K562 (cell line): ENCODE measurements at places on chromosomes 4 and X. TPM values are rescaled to one million over a fixed set of nuclear protein-coding genes. Genes with fewer than 3 reads are reported as not detected.

ADGRL3 gene
- total RNA-seq, result 0.09 and 0.11 TPM in 2 replicates

GRCh38 chrX:135421932-135422809 is at the start of gene SMIM10L2A:
Gene SMIM10L2A (plus strand): TSS chrX:135421944. CDS start chrX:135422132, 188 bp downstream.
- no peaks in the 10 kb centered on the region for H3K36me3 ChIP-seq
- peak within 1 kb of the TSS; percentile 39 for H3K4me3 ChIP-seq
- DNase-seq, result peak; percentile 13
- H3K27me3 ChIP-seq, result peaks cover 11% of the 10 kb centered on the region; the same call in 1 of the 2 replicates
- H3K27ac ChIP-seq, result no peak within 1 kb of the TSS

DNA sequence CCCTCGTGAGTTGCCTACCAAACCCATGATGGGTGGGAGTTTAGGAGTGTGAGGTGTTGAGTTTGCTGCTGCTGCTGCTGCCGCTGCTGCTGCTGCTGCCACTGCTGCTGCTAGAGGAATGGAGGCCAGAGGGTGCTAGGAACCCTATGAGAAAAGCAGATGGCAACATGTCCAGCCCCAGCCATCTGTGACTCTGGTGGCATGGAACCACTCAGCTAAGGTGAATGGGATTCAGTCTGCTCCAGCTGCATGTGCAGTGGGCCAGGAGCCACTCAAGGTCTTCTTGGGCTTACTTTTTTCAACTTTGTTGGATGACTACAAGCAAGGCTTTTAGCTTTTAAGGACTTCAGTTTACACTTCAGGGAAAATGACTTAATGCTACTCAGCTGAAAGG is 103.8 kb downstream of the RTL5 start:
- no peaks in the 10 kb centered on the region for H3K36me3 ChIP-seq
- no peak overlapping the region for H3K27ac ChIP-seq
- no peak overlapping the region for H3K4me3 ChIP-seq
- DNase-seq, result no peak
- H3K27me3 ChIP-seq, result no peaks in the 10 kb centered on the region; the same call in 2 of the 3 replicates
- H3K4me1 ChIP-seq, result no peaks in the 10 kb centered on the region

DNA sequence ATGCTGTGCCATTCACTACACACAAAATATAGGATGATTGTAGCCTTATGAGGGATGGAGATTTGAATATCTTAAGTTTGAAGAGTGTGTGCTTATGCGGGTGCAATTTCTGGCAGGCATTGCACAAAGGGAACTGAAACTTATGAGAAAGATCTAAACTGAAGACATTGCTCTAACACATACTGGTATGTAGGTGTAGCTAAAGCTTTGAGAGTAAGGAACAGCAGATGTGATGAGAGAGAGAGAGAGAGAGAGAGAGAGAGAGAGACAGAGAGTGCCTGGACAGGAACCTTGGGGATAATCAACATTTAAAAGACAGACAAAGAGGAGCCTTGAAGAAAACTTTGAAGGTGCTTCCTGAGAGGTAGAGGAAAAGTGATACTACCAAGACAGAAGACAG is 379.7 kb downstream of the SPRY1 start:
- DNase-seq, result no peak
- H3K4me1 ChIP-seq, result no peaks in the 10 kb centered on the region
- H3K27ac ChIP-seq, result no peak overlapping the region

DNA sequence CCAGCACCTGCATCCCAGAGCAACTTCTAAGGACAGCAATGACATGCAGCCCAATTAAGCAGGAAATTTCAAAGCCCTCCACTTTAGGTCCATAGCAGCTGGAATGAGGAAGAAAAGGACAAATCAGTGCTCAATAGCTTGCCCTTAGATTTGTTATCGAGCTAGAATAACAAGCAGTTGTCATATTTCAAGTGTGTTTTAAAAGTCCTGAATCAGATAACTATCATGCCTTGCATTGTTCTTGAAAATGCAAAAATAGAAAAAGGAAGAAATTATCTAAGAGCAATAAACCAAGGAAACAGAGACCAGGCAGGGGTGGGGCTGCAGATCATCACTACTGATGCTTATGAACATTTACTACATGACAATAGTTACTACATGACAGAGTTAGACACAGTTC is 43.9 kb upstream of the KLF3 start:
- no peak for DNase-seq
- H3K4me1 ChIP-seq, result peaks cover 23% of the 10 kb centered on the region
- H3K36me3 ChIP-seq, result no peaks in the 10 kb centered on the region
- H3K27ac ChIP-seq, result no peak overlapping the region
- no peak overlapping the region for H3K4me3 ChIP-seq

LPAR4 gene
- total RNA-seq, result not detected in 2 replicates

DNA sequence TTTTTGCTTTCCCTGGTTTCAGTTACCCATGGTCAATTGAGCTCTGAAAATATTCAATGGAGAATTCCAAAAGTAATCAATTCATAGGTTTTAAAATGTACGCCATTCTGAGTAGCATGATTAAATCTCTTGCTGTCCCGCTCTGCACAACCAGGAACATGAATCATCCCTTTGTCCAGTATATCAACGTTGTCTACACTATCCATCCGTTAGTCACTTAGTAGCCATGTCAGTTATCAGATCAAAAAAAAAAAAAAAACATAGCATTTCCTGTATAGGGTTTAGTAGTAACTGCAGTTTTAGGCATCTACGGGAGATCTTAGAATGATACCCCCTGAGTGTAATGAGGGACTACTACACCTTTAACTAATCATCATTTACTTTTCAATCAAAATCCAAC is 15.1 kb downstream of the LAMP2 start:
- H3K4me3 ChIP-seq, result no peak overlapping the region
- DNase-seq, result peak; percentile 36
- H3K27me3 ChIP-seq, result no peaks in the 10 kb centered on the region
- peak overlapping the region; percentile 55; the same call in 1 of the 3 replicates for H3K27ac ChIP-seq
- peaks cover 38% of the 10 kb centered on the region; the same call in 2 of the 3 replicates for H3K36me3 ChIP-seq
- peaks cover 3% of the 10 kb centered on the region; the same call in 1 of the 2 replicates for H3K4me1 ChIP-seq

LAMP2 gene
- total RNA-seq, result 41.8 and 43.3 TPM in 2 replicates

DNA sequence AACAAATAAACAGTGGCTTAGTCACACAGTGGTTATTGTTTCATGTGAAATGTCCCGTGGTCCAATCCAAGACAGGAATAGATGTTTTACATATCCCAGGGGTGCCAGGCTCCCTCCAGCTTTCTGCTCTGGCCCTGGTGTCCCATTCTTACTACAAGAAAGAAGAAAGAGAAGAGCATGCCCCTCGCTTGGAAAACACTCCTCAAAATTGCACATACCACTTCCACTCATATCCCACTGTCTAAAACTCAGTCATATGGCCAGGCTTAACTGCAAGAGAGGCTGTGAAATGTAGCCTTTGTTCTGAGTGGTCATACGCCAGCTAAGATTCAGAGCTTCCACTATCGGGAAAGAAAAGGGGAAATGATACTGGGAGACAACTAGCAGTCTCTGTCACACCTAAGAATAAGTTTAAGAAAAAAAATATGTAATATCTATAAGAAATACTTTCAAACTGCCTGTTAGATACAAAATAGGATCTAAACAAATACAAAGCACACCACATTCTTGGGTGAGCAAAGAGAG is 306.8 kb upstream of the FAM241A start:
- H3K4me1 ChIP-seq, result no peaks in the 10 kb centered on the region
- no peak overlapping the region for H3K27ac ChIP-seq
- H3K36me3 ChIP-seq, result no peaks in the 10 kb centered on the region
- no peak for DNase-seq
- H3K27me3 ChIP-seq, result no peaks in the 10 kb centered on the region

- no peaks in the 10 kb centered on the region for H3K36me3 ChIP-seq
- H3K4me1 ChIP-seq, result peaks cover 2% of the 10 kb centered on the region; the same call in 2 of the 3 replicates
- no peak overlapping the region for H3K4me3 ChIP-seq
- H3K27me3 ChIP-seq, result no peaks in the 10 kb centered on the region
These were observed 49.9 kb upstream of the XIAP start for GRCh38 chrX:123809854-123810375.

GRCh38 chr4:162265802-162266201 is 102.0 kb upstream of the FSTL5 start:
- H3K27me3 ChIP-seq, result no peaks in the 10 kb centered on the region
- no peaks in the 10 kb centered on the region for H3K4me1 ChIP-seq
- no peak overlapping the region for H3K27ac ChIP-seq
- H3K4me3 ChIP-seq, result no peak overlapping the region

- H3K4me3 ChIP-seq, result no peak overlapping the region
- DNase-seq, result no peak
- no peaks in the 10 kb centered on the region for H3K4me1 ChIP-seq
- H3K36me3 ChIP-seq, result no peaks in the 10 kb centered on the region
These were observed 104.1 kb upstream of the CASK start for GRCh38 chrX:42027367-42028000.

DNA sequence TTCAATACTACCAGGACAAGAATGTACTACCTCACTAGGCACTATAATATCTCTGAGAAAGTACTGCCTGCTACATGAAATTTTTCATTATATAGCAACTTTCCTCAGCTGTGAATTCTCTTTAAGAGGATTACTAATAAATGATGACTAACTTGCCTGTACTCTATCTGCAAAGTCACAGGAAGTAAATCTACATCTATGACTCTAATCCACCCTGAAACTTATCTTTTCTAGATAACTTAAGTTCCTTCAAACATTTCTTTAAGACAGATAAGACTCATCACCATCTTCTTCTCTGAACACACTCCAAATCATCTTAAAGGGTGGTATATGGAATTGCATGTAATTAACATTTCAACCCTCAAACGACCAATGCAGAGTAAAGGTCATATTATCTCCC is 28.8 kb downstream of the RPS6KA3 start:
- H3K36me3 ChIP-seq, result peaks cover 13% of the 10 kb centered on the region; the same call in 2 of the 3 replicates
- H3K4me1 ChIP-seq, result no peaks in the 10 kb centered on the region
- no peak for DNase-seq

DNA sequence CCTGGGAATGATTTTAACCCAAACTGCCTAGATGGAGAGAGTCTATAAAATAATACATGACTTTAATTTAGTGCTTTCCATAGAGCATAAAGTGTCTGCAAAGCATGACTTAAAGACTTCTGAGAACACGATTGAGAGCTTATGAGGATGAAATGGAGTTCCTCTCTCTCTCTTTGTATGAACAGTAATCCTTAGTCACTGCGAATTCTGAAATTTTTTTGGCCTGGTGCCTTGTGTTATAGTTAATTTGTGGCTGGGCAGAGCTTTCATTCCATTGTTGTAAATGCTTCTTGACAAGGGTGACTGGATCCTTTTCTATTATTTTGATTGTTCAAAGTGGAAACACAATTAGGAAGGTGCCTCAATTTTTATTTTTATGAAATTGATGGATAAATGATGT is 179.5 kb downstream of the CEP135 start:
- H3K27ac ChIP-seq, result no peak overlapping the region
- no peaks in the 10 kb centered on the region for H3K4me1 ChIP-seq
- H3K4me3 ChIP-seq, result no peak overlapping the region
- no peaks in the 10 kb centered on the region for H3K36me3 ChIP-seq

DNA sequence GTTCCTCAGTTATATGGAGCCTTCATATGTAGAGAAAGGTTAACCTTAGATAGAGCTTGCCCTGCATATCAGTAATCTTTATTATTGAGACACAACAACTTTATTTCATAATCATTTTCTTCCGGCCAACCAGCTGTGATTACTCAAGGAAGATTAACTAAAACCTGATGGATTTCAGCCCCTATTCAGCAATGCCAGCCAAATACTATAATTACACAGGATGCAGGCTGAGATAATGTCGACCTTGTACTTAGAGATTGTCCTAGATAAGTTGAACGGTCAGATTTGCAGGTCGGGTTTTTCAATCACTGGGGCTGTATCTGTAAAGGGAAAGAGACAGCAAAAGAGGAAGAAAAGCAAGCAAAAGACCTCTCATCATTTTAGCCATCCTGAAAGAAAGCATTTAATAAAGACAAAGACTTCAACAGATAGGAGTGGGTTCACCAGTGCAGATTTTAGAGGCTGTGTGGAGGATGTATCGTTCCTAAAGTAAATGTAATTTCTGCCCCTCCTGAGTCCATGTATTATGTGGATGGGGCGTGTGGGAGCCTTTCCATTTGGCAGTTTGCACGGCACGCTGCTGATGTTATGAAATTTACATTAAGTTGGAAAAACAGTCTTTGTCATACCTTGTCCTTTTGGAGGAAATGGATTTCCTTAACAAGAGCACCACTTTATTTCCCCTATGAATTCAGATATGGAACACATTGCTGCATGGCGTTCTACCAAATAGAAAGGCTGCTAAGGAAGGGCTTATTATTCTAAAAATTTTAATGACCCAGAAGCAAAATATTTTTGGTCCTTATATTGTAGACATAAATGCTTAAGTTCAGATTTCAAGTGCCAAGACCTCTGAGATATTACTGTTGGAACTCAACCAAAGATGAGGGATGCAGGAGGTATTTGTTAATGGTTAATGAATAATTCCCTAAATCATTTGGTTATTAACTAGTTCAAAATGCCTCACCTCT is 496.7 kb downstream of the SPRY1 start:
- H3K27ac ChIP-seq, result no peak overlapping the region
- H3K36me3 ChIP-seq, result no peaks in the 10 kb centered on the region
- no peaks in the 10 kb centered on the region for H3K27me3 ChIP-seq
- no peak for DNase-seq

- no peaks in the 10 kb centered on the region for H3K27me3 ChIP-seq
- DNase-seq, result no peak
- H3K27ac ChIP-seq, result no peak overlapping the region
- no peaks in the 10 kb centered on the region for H3K36me3 ChIP-seq
- no peak overlapping the region for H3K4me3 ChIP-seq
- no peaks in the 10 kb centered on the region for H3K4me1 ChIP-seq
These were observed 456.4 kb downstream of the DACH2 start for GRCh38 chrX:86604607-86605006.

- H3K4me3 ChIP-seq, result no peak overlapping the region
- no peak for DNase-seq
- H3K27ac ChIP-seq, result no peak overlapping the region
- no peaks in the 10 kb centered on the region for H3K4me1 ChIP-seq
- no peaks in the 10 kb centered on the region for H3K27me3 ChIP-seq
These were observed 46.9 kb upstream of the ATP8A1 start for GRCh38 chr4:42703813-42704212.

- no peak overlapping the region for H3K27ac ChIP-seq
- no peaks in the 10 kb centered on the region for H3K27me3 ChIP-seq
- H3K4me3 ChIP-seq, result no peak overlapping the region
- H3K4me1 ChIP-seq, result peaks cover 17% of the 10 kb centered on the region; the same call in 2 of the 3 replicates
- H3K36me3 ChIP-seq, result peaks cover 31% of the 10 kb centered on the region; the same call in 2 of the 3 replicates
- no peak for DNase-seq
These were observed 138.6 kb downstream of the KLHL8 start for GRCh38 chr4:87081826-87082225.

GRCh38 chr4:122616915-122617596 is 3.8 kb downstream of the IL21 start:
- no peaks in the 10 kb centered on the region for H3K27me3 ChIP-seq
- H3K4me3 ChIP-seq, result no peak overlapping the region
- no peak overlapping the region for H3K27ac ChIP-seq
- no peak for DNase-seq
- H3K4me1 ChIP-seq, result no peaks in the 10 kb centered on the region

- no peaks in the 10 kb centered on the region for H3K36me3 ChIP-seq
- H3K4me3 ChIP-seq, result no peak overlapping the region
- no peak for DNase-seq
- H3K27ac ChIP-seq, result no peak overlapping the region
- no peaks in the 10 kb centered on the region for H3K4me1 ChIP-seq
These were observed 166.8 kb upstream of the MAMLD1 start for GRCh38 chrX:150196285-150196684.

- H3K27ac ChIP-seq, result peak overlapping the region; percentile 60
- peak; percentile 46 for DNase-seq
- peak overlapping the region; percentile 71 for H3K4me3 ChIP-seq
- no peaks in the 10 kb centered on the region for H3K36me3 ChIP-seq
- H3K27me3 ChIP-seq, result no peaks in the 10 kb centered on the region
These were observed 730 bp downstream of the MANBA start for GRCh38 chr4:102759831-102760644.
